ENCODE measurements at places on chromosomes 3 and 15.

DNA sequence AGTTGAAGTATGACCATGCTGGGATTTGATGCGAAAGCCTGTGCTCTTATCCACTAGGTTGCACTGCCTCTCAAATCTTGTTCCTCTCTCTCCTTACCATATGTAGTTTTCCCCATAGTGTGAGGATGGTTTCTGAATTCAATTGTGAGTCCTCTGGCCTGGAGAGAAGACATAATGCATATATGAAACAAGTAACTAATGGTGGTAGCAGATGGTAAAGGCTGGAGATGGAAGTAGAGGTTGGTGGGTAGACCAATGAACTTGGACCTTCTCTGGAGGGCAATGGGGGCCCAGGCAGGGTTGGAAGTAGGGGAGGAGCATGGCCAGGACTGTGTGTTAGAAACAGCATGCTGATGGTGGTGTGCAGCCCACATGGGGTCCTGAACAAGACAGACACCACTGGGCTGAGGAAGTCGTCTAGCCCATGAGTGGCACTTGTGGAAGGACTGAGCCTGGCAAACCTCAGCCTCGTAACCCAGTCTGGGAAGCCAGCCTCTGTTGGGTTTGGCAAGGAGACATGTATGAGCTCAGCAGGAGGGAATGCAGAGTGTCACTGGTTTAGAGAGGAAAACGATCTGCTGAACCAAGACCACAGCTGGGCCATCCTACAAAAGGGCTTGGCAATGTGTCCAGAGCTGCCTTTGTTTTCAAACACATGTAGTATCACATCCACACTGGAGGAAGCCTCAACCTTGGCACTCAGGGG lies 18.5 kb upstream of the LMCD1 start:
- peak; percentile 76 for DNase-seq

DNA sequence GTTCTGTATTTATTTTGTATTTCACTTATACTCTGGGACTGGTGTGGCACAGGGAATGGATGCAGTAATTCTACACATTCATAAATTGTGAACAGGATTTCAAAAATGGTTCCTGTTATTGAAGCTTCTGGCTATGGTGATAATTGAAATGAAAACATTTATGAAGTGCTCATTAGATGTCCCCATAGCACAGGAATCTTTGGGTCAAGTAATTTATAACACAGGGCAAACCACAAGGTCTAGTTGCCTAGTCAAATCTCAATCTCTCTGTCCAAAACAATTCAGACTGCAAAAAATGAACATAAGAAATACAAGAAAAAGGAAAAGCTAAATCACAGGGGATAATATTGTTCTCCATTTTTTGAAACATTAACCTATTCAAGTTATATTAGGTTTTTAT lies 117.5 kb upstream of the PTPRG start:
- no peak for DNase-seq

DNA sequence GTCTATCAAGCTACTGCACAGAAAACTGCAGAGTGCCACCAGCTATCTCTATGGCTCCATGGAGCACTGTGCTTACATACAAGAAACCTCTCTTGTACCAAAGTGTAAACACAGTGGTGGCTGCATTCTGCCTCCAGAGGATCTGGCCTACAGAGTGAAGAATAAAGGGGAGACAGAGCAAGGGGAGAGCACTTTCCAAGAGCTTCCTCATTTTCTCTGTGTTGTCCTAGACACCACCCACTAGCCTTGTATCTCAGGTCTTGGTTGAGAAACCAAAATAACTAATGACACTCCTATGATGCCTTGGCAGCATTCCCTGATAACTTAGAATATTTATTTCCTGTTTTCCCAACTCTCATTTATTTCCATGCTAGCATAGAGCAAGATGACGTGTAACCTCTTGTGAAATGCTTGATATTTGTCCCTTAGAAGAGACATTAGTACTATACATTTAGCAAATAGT lies 56.9 kb upstream of the PHLDB2 start:
- DNase-seq = no peak

GRCh38 chr15:41423979-41424659 lies 7.2 kb downstream of the RTF1 start:
- no peak for DNase-seq

GRCh38 chr3:33883538-33883950 lies 85.1 kb downstream of the PDCD6IP start:
- no peak for DNase-seq

GRCh38 chr3:174863488-174863887 lies 4.4 kb downstream of the NAALADL2 start:
- DNase-seq = no peak

DNA sequence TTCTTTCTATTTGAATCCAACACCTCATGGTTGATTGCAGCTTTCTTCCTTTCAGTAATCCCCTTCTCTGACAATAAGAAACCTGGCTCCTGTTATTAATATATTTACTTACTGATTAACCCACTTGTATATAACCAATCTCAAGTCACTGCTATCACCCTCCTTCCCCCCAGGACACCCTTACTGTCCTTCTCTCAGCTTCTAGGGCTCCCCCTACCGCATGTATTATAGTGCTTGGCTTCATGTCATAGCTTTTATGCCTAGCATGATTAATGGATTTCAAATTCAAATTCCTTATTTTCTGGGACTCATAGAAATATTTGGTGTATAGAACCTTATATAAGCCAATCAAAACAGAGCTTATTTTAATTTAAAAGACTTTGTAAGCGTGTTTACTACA lies 75.7 kb upstream of the BNIP2 start:
- DNase-seq = no peak

Measured in Right ventricle myocardium inferior (tissue), 1 donor.